CD4-positive, alpha-beta T cell (primary cell): ENCODE measurements at places on chromosomes 6 and 20.

DNA sequence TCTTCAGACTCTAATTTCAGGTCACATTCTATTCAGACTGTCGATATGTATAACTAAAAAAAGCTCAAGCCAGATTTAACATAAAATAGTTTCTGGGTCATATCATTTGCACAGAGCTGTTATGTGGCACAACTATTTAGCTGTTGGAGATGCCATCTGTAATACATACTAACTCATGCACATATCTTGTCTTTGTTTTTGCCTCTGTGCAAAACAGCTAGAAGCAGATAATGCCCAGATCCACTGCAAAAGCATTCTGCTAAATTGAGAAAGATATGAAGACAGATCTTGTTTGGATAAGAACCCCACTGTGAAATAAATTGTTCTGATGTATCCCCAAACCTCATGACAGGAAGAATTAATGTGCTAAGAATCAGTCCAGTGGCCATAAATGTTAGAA, 522.8 kb upstream of the AGPAT4 start:
- no peak for DNase-seq

GRCh38 chr6:30855429-30856075, 28.8 kb upstream of the DDR1 start:
- no peak for DNase-seq

DNA sequence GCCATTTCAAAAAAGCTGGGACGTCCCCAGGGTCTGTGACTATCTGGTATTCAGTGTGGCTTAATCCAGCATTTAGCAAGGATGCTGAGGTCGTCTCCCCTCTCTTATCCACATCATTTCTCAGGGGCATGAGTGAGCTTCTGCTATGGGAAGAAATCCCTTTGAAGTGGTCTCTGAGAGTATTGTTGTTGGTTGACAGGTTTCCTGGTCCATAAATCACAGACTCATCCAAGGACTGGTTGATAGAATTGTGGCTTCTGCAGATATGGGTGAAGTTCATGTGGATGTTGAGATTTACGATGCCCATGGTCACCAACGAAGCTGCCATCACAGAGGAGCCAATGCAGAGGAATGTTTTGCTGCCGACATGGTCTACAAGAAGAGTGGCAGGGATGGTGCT, 24.0 kb downstream of the SLC2A12 start:
- DNase-seq = no peak

GRCh38 chr6:129686941-129687627, 22.9 kb downstream of the ARHGAP18 start:
- peak; percentile 15 for DNase-seq

GRCh38 chr6:636488-636887, 20.4 kb downstream of the HUS1B start:
- no peak for DNase-seq

DNA sequence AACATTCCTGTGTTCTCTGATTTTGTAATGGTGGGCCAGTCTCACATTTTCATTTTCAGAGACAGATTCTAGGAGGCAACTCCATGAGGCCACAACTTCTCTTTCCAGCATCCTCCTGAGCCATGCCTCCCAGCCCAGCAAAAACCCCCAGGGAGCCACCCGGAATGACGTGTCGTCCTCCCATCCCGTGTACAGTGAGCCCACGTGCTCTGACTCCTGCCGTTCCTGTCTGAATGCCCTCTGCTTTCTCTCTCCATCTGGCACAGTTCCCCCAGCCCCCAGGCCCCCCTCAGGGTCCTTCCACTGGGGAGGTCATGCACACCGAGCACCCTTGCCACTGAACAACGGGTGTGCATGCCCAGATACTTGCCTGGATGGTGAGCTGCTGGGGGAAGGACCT, 38.0 kb downstream of the C20orf203 start:
- DNase-seq = no peak

DNA sequence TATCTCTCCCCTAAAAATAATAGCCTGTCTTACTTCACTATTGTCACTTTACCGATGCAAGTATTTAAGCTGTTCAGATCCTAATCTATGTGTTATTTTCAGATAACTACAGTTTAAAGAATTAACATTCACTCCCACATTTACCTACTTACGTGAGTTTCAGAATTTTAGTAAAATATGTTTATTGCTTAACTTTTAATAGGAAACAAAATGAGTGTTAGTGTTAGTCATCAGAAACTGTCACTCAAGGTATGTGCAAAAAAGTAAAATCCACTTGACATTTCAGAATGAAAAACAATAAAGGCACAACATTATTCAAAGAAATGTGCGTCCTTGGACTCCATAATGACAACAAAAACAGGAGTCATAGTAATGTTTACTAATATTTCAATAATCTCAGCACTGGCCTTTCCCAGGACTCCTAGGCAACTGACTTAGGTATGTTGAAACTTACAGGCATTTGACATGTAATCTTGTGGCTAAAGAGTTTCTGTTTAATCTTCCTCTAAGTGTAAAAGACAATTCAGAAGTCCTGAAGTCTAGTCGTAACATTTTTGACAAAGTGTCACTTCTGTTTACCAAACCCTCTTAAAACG, 4.5 kb downstream of the ATXN1 start:
- no peak for DNase-seq

DNA sequence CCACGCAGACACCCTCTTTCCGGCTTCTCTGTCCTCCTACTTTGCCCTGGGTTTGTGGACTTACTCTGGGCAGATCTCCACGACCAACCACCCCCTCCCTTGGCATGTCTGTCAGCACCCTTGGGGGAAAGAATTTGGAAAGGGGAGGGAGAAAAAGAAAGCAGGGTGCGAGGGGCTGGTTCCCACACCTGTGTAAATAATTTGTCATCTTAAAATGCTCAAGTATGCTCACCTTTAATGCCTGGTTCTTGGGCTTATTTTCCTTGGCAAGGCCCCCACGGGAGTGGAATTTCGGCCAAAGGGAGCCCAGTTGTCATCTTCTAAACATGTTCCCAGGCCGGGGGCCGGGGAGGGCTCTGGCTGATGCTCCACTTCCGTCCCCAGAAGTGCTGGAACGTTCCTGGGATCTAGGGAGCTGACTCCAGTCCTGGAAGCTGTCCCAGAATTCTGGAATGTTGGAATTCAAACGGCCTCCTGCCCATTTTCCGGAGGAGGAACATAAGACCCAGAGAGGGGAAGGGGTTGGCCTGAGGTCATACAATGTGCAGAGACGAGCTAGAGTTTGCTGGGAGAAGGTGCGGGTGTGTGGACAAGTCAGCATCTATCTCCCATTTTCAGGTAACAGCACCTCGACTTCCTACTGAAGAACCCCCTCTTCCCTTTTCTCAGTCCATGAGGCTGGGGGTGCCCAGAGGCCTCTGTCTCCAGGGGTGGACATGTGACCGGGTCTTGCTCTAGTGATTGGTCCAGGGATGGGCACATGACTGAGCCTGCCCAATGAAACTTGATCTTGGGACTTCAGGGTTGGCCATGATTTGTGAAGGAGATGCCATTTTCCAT, 122.3 kb downstream of the CEBPB start:
- no peak for DNase-seq
